ENCODE measurements at places on chromosomes 7 and 10.

GRCh38 chr10:107971973-107972372 is 807.5 kb upstream of the SORCS1 start:
- H3K27me3 ChIP-seq: no peaks in the 10 kb centered on the region
- H3K4me1 ChIP-seq: no peaks in the 10 kb centered on the region
- no peaks in the 10 kb centered on the region for H3K36me3 ChIP-seq
- H3K27ac ChIP-seq: no peak overlapping the region
- no peak for DNase-seq
- H3K4me3 ChIP-seq: no peak overlapping the region

DNA sequence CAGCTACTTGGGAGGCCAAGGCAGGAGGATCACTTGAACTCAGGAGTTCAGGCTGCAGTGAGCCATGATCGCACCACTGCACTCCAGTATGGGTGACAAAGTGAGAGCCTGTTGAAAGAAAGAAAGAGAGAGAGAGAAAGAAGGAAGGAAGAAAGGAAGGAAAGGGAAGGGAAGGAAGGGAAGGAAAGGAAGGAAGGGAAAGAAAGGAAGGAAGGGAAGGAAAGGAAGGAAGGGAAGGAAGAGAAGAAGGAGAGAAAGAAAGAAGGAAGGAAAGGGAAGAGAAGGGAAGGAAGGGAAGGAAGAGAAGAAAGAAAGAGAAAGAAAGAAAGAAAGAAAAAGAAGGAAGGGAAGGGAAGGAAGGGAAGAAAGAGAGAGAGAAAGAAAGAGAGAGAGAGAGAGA is 61.5 kb downstream of the CLIP2 start:
- H3K27me3 ChIP-seq: no peaks in the 10 kb centered on the region
- H3K27ac ChIP-seq: no peak overlapping the region

DNA sequence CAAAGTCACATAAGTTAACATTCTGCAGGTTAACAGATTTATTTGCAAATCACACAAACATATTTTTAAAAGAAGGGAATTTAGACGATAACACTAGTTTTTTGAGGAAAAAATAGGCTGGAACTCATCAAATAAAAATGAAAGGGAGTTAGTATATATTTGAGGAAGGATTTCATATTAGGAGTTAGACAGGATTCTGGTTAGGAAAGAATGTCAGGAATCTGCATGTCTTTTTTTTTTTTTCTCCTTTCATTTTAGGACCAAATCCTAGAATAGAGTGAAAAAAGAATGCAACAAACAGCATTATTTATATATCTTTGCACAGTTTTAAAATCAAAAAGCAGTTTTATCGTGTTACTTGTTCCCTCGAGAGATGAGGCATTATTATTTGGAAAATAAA is 8.9 kb upstream of the TRDMT1 start:
- H3K27ac ChIP-seq: no peak overlapping the region
- no peak for DNase-seq
- H3K27me3 ChIP-seq: no peaks in the 10 kb centered on the region
- peaks cover 23% of the 10 kb centered on the region for H3K36me3 ChIP-seq
- H3K4me3 ChIP-seq: no peak overlapping the region

GRCh38 chr7:130385600-130386066 is 5.3 kb downstream of the CPA1 start:
- no peak for DNase-seq
- no peak overlapping the region for H3K27ac ChIP-seq
- H3K36me3 ChIP-seq: no peaks in the 10 kb centered on the region

- H3K4me1 ChIP-seq: no peaks in the 10 kb centered on the region
- peaks cover 28% of the 10 kb centered on the region for H3K27me3 ChIP-seq
- no peak for DNase-seq
Observed at GRCh38 chr10:124903111-124903510, 38.8 kb upstream of the ZRANB1 start.

GRCh38 chr7:80127412-80128160 is 7.0 kb upstream of the GNAI1 start:
- no peaks in the 10 kb centered on the region for H3K4me1 ChIP-seq
- no peak overlapping the region for H3K4me3 ChIP-seq
- no peak overlapping the region for H3K27ac ChIP-seq
- H3K36me3 ChIP-seq: no peaks in the 10 kb centered on the region

DNA sequence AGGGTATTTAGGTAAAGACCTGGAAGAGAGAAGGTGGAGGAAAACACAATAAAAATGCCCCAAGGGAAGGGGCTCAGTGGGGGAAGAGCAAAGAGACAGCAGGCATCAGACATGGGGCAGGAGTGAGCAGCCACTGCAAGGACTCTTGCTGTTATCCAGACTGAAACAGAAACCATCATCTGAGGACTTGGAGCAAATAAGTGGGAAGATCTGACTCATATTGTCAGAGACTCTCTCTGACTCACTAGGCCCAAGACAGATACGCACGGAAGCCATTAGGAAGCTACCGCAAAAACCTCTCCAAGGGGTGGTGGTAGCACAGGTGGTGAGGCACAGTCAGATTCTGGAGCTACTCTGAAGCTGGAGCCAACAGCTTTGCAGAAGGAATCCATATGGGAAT is 110.7 kb downstream of the RNF32 start:
- H3K4me1 ChIP-seq: peaks cover 10% of the 10 kb centered on the region
- H3K27ac ChIP-seq: peak overlapping the region; percentile 33
- no peaks in the 10 kb centered on the region for H3K27me3 ChIP-seq
- H3K4me3 ChIP-seq: no peak overlapping the region
- DNase-seq: peak; percentile 70
- H3K36me3 ChIP-seq: peaks cover 23% of the 10 kb centered on the region

- H3K36me3 ChIP-seq: no peaks in the 10 kb centered on the region
- no peak for DNase-seq
- peaks cover 1% of the 10 kb centered on the region for H3K27me3 ChIP-seq
- no peak overlapping the region for H3K4me3 ChIP-seq
- H3K4me1 ChIP-seq: peaks cover 5% of the 10 kb centered on the region
Observed at GRCh38 chr10:43258562-43259212, 8.2 kb downstream of the RASGEF1A start.

DNA sequence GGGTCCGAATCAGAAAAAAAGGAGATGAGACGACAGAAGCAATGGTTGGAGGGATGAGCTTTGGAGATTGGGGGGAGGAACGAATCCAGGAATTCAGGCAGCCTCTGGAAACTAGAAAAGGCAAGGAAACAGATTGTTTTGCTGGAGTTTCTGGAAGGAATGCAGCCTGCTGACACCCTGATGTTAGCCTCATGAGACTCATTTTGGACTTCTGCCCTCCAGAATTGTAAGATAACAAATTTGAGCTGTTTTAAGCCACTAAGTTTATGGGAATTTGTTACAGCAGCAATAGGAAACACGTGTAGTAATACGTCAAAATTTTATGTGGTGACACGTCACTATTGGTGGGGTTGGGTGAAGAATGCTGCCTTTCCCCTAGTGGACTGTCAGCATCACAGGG is 25.6 kb upstream of the NPS start:
- no peaks in the 10 kb centered on the region for H3K4me1 ChIP-seq
- no peaks in the 10 kb centered on the region for H3K36me3 ChIP-seq
- no peak overlapping the region for H3K4me3 ChIP-seq
- H3K27ac ChIP-seq: no peak overlapping the region

GRCh38 chr10:102545265-102545871 is 41.6 kb downstream of the SUFU start:
- no peak for DNase-seq
- no peak overlapping the region for H3K4me3 ChIP-seq
- no peaks in the 10 kb centered on the region for H3K27me3 ChIP-seq
- no peak overlapping the region for H3K27ac ChIP-seq
- peaks cover 7% of the 10 kb centered on the region for H3K4me1 ChIP-seq

DNA sequence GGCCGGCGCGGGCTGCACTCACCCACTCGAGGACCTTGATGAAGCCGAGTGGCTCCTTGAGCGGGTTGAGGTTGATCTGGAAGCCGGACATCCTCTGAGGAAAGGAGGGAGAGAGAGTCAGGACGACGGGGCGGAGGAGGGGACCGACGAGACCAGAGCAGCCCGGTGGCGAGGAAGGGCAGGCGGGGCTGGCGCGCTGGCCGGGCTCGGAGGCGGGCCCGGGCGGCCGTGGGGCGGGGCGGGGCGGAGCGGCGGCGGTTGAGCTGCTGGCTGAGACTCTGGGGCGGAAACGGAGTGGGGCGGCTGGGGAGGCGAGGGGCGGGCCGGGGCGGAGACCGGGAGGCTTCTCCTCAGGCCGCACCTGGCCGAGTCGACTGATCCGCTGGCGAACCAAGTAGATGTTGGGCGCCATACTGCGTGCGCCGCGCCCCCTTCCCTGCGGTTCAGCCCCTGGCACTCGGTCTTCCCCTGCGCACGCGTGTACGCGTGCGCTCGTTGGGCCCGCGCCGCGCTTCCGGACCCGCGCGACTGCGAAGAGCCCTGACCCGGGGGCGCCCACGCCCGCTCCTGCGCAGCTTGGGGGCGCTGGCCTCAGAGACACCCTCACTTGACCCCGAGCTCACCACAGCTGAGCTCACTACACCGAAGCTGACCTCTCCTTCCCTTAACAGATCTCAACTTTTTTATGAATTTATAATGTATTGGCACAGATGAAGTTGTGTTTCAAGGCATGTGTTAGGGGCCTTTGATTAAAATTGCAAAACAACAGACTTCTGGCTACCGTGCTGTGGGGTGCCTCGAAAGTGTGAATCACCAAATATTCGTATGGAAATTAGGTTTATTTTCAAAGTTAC is at the start of gene SYPL1:
Gene SYPL1 (minus strand): TSS at position 195 of the 854 bp plus-strand sequence. CDS start 104 bp downstream, at position 91.
- peaks cover 45% of the 10 kb centered on the region for H3K4me1 ChIP-seq
- H3K27me3 ChIP-seq: peaks cover 14% of the 10 kb centered on the region
- peak within 1 kb of the TSS; percentile 82 for H3K4me3 ChIP-seq
- H3K27ac ChIP-seq: peak within 1 kb of the TSS; percentile 85
- peak; percentile 91 for DNase-seq

GRCh38 chr7:65892835-65893234 is 20.0 kb downstream of the VKORC1L1 start:
- H3K27ac ChIP-seq: no peak overlapping the region
- peaks cover 1% of the 10 kb centered on the region for H3K4me1 ChIP-seq
- no peaks in the 10 kb centered on the region for H3K27me3 ChIP-seq
- DNase-seq: no peak
- H3K4me3 ChIP-seq: no peak overlapping the region
- peaks cover 17% of the 10 kb centered on the region for H3K36me3 ChIP-seq

GRCh38 chr10:50396491-50397311 is 145.4 kb upstream of the ASAH2 start:
- peak overlapping the region; percentile 49 for H3K4me3 ChIP-seq
- H3K36me3 ChIP-seq: peaks cover 17% of the 10 kb centered on the region
- H3K27me3 ChIP-seq: no peaks in the 10 kb centered on the region

GRCh38 chr10:21184216-21184615 is 287.1 kb upstream of the NEBL start:
- no peaks in the 10 kb centered on the region for H3K27me3 ChIP-seq
- H3K27ac ChIP-seq: no peak overlapping the region
- no peaks in the 10 kb centered on the region for H3K4me1 ChIP-seq
- no peaks in the 10 kb centered on the region for H3K36me3 ChIP-seq

- peaks cover 11% of the 10 kb centered on the region for H3K27me3 ChIP-seq
- no peaks in the 10 kb centered on the region for H3K36me3 ChIP-seq
- DNase-seq: no peak
- no peak overlapping the region for H3K4me3 ChIP-seq
- no peaks in the 10 kb centered on the region for H3K4me1 ChIP-seq
- H3K27ac ChIP-seq: no peak overlapping the region
Observed at GRCh38 chr7:134212576-134213546, 85.7 kb downstream of the LRGUK start.

GRCh38 chr10:124525751-124526600 is 64.4 kb downstream of the LHPP start:
- no peak overlapping the region for H3K27ac ChIP-seq
- no peaks in the 10 kb centered on the region for H3K27me3 ChIP-seq
- no peak overlapping the region for H3K4me3 ChIP-seq
- peaks cover 4% of the 10 kb centered on the region for H3K4me1 ChIP-seq

GRCh38 chr10:44394696-44395381 is 9.9 kb upstream of the CXCL12 start:
- peaks cover 7% of the 10 kb centered on the region for H3K27me3 ChIP-seq
- no peaks in the 10 kb centered on the region for H3K36me3 ChIP-seq
- H3K27ac ChIP-seq: no peak overlapping the region
- H3K4me3 ChIP-seq: no peak overlapping the region
- no peak for DNase-seq
- no peaks in the 10 kb centered on the region for H3K4me1 ChIP-seq

- no peaks in the 10 kb centered on the region for H3K36me3 ChIP-seq
- no peak overlapping the region for H3K4me3 ChIP-seq
- no peaks in the 10 kb centered on the region for H3K27me3 ChIP-seq
- H3K4me1 ChIP-seq: no peaks in the 10 kb centered on the region
- no peak for DNase-seq
Observed at GRCh38 chr7:4242706-4243105, 439.4 kb upstream of the FOXK1 start.

GRCh38 chr7:138249975-138250374 is 173.7 kb downstream of the AKR1D1 start:
- no peak overlapping the region for H3K4me3 ChIP-seq
- no peaks in the 10 kb centered on the region for H3K27me3 ChIP-seq
- no peak overlapping the region for H3K27ac ChIP-seq
- DNase-seq: no peak

GRCh38 chr7:10672186-10672585 is 301.5 kb upstream of the PHF14 start:
- no peaks in the 10 kb centered on the region for H3K36me3 ChIP-seq
- H3K4me3 ChIP-seq: no peak overlapping the region
- H3K27ac ChIP-seq: no peak overlapping the region
- no peaks in the 10 kb centered on the region for H3K4me1 ChIP-seq
- H3K27me3 ChIP-seq: no peaks in the 10 kb centered on the region

DNA sequence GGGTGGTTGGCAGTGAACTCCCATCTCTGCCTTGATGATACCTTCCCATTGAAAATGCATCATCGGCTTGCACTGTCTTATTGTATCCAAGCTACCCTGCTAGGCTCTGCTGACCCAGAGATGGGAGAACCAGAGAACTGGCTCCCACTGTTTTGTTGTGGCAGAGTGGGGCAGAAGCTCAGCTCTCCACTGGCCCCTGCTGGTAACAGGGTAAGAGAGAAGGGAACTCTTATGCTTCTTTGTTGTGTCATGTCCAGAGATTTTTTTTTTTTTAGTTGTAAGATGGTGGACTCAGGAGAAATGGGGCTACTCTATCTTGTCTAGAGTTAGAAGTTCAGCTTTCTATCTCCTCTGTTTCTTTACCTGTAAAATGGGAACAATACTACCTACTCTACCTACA is 100.5 kb upstream of the SDK1 start:
- H3K4me1 ChIP-seq: no peaks in the 10 kb centered on the region
- H3K27me3 ChIP-seq: peaks cover 3% of the 10 kb centered on the region
- H3K4me3 ChIP-seq: no peak overlapping the region
- no peak overlapping the region for H3K27ac ChIP-seq
- no peaks in the 10 kb centered on the region for H3K36me3 ChIP-seq
- DNase-seq: peak; percentile 48

DNA sequence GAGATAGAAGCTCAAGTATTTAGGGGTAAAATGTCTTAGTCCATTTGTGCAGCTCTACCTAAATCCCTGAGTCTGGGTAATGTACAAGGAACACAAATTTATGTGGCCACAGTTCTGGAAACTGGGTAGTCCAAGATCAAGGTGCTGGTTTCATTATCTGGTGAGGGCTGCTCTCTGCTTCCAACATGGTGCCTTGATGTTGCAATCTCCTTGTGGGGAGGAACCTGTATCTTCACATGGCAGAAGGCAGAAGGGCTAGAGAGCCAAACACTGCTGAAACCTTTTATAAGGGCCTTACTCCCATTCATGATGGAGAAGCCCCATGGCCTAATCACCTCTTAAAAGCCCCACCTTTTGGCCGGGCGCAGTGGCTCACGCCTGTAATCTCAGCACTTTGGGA is 8.7 kb upstream of the BAZ1B start:
- H3K4me3 ChIP-seq: no peak overlapping the region
- peaks cover 8% of the 10 kb centered on the region for H3K36me3 ChIP-seq
- H3K27ac ChIP-seq: no peak overlapping the region
- H3K4me1 ChIP-seq: peaks cover 17% of the 10 kb centered on the region
